ENCODE measurements at places on chromosomes 7 and 10.

DNA sequence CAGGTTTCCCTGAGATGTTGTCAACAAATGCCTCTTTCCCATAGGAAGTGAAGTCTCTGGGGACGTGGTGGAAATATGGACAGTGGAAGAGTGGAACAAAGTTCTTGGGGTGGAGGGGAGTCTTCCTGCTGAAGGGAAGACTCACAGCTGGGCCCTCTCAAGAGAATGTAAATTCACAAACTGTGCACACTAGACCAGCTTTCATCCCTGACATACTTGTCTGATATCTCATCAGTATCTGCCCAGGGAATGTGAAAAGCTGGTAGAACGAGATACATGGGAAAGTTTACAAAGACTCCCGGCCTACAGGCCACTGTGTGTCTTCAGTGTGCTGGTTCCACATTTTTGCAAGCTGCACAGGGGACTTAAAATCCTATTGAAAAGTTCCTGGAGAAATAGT is 16.7 kb upstream of the CCDC3 start:
- no peak for DNase-seq

DNA sequence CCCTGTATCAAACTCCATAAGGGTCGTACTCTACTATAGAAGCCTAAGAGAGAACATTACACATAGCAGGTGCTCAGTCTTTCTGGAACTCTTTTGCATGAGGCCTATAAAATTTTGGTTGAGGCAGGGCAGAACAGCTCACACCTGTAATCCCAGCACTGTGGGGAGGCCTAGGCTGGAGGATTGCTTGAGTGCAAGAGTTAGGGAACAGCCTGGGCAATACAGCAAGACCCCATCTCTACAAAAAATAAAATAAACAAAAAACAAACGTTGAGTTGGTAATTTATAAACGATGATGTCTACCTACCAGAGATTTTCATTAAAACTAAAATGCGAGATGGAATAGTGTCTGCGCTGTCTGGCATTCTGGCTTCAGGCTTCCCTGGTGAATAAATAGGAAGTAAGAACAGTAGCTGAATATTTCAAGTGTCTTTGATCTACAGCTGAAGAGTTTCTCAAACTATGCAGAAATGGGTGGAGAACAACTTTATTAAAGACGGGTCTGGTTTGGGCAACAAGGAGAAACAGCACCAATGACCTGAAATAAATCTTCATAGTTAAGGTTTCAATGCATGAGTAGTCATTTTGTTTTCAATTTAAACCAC is 774 bp downstream of the PON2 start:
- DNase-seq: no peak

GRCh38 chr7:79454361-79454960 is 994 bp upstream of the MAGI2 start:
- peak; percentile 42 for DNase-seq

- no peak for DNase-seq
Observed at GRCh38 chr7:150964593-150965111, 13.5 kb downstream of the KCNH2 start.

- no peak for DNase-seq
Observed at GRCh38 chr10:34434119-34434594, 380.9 kb downstream of the PARD3 start.

DNA sequence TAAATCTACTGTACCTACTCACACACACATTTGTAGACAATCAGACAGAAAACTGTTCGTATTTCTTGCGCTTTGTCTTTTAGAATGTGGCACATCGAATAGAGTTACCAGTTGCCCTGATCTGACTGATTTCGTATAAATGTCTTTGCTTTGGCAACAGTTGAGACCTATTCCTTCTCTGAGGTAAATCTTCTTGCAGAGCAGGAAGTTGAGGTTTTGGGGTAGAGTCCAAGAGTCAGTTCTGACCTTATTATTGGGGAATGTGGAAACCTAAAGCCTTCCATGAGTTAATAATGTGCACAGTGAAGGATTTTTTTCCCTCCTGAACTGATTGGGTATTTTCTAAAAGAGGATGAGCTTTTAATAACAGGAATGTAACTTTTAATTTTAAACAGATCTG is 135.3 kb downstream of the KIAA1217 start:
- DNase-seq: no peak

GRCh38 chr7:105805447-105806019 is 70.9 kb downstream of the ATXN7L1 start:
- DNase-seq: no peak

Data from substantia nigra (tissue), 51 donors.